ENCODE measurements at places on chromosomes 7 and 10. TPM values are rescaled to one million over a fixed set of nuclear protein-coding genes. Genes with fewer than 3 reads are reported as not detected.

The OR6B1 gene
- not detected for total RNA-seq

The CRTAC1 gene
- 0.10 TPM for total RNA-seq

The FZD1 gene
- total RNA-seq = 0.56 TPM

The COL28A1 gene
- total RNA-seq = not detected

The GIMAP6 gene
- 36.2 TPM for total RNA-seq

All from GM12878 (cell line).